Stimulated activated CD8-positive, alpha-beta memory T cell treated with anti-CD3 and anti-CD28 coated beads, Interleukin-7, amount 100 ng/mL, for 24 hours (primary cell): ENCODE measurements at places on chromosomes 11 and 22.

DNA sequence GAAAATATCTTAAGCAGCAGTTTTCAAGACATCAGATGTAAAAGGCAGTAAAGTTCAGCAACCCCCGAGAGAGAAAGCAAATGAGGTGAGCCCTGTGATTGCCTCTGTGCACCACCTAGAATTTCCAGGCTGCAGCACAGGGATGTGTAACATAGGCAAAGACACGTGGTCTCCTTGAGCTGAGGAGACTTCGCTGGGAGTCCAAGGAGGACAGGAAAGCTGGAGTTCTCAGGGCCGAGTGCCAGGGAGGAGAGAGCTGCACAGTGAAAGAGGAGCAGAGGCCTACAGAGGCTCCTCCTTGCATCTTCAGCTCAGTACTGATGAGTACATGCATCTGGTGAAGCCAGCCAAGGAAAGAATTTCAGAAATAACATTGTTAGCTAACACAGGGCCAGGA, 17.6 kb upstream of the TOLLIP start:
- DNase-seq: no peak

DNA sequence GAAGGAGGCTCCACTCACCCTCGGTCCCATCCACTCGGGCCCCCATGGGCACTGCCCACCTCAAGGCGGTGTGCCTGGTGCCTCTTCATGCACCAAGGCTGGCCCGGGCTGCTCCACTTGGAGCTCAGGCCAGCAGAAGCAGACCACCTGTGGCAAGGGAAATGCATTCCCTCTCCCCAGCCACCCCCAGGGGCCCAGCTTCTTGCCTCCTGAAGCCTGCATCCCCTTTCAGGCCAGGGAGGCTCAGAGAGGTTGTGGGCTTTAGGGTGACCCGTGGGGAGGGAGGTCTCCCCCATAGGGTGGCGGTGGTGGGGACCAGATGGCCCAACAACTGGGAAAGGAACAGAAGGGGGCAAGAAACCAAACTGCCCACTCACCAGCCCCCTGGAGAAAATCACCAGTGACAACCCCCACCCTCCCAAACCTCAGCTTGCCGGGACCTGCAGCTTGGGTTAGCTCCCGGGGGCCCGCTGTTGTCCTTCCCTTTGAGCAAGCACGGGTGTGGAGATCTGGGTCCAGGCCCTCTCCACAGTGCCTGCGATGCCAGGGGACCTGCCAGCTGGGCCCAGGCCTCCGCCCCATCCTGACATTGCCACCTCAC, 8.4 kb downstream of the CBX6 start:
- DNase-seq: no peak

GRCh38 chr22:39466228-39467006, 9.6 kb downstream of the MGAT3 start:
- no peak for DNase-seq

GRCh38 chr22:31080848-31081649, at the start of gene SMTN:
TSS of gene SMTN (plus strand) at chr22:31081318. CDS start at chr22:31083259, 1,941 bp downstream.
- DNase-seq: peak; percentile 76

DNA sequence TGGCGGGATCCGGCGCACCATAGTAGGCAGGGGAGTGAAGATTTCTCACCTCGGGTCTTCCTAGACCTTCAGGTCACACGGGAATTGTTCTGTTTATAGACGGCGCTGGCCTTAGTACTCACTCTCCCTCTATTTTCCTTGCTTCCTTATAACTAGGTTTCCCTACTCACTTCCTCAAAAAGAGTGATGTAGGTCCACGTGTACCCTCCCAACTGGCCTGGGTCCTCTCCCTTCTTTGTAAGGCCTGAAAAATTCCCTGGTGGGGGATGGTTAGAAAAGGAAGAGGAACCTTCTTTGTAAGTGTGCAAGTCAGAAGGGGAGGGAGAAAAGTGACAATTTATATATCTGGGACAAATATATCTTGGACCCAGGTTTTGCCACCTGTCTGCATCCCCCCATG, 2.9 kb upstream of the TMEM9B start:
- DNase-seq: no peak

- no peak for DNase-seq
Observed at GRCh38 chr11:72195518-72196270, 3.8 kb downstream of the FOLR1 start.

DNA sequence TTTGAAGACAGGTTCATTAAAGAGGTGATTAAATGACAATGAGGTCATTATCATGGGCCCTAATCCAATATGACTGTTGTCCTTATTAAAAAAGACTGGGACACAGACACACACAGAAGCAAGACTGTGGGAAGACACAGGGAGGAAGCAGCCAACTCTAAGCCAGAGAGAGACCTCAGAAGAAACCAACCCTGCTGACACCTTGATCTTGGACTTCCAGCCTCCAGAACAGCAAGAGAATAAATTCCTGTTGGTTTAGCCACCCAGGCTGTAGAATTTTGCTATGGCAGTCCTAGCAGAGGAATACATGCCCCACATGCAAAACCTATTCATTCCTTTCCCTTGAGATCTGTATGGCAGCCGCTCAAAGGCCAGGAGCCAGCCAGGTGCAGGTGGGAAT, 35.6 kb upstream of the CACNG2 start:
- DNase-seq: no peak

DNA sequence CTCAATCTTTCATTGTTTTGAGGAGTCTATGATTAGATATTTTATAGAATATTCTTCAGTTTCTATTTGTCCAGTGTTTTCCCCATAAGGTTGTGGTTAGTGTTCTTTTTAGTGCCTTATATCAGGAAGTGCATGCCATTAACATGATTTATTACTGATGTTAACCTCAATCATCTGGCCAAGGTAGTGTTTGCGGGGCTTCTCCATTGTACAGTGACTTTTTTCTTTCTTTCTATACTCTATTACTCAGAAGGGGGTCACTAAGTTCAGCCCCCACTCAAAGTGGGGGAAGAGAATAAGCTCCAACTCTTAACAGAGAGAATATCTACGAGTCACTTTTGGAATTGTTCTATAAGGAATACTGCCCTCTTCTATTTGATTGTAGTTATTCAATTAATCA, 415.8 kb downstream of the DYNC2H1 start:
- DNase-seq: no peak

GRCh38 chr22:35381424-35382009, 621 bp downstream of the HMOX1 start:
- no peak for DNase-seq

GRCh38 chr11:17508791-17509190, 32.1 kb upstream of the ABCC8 start:
- DNase-seq: no peak

DNA sequence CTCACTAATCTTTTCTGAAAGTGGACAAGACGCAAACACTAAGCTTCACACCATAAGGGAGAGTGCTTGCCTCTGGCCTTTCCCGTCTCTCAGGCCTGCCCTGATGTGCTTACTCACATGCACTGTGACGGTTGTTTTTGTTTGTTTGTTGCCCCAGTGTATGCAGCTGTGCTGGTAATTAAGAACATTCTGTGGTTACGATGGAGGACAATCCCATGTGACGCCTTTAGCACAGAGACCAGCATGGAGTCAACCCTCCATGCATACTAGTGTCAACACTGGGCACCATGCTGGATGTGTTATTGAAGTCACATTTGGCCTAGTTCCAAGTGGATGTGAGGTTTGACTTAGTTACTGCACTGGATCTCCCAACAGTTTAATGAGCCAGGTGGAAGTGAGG, 27.8 kb upstream of the CDON start:
- DNase-seq: no peak

GRCh38 chr11:9802291-9802861, 138.5 kb downstream of the SWAP70 start:
- DNase-seq: no peak

DNA sequence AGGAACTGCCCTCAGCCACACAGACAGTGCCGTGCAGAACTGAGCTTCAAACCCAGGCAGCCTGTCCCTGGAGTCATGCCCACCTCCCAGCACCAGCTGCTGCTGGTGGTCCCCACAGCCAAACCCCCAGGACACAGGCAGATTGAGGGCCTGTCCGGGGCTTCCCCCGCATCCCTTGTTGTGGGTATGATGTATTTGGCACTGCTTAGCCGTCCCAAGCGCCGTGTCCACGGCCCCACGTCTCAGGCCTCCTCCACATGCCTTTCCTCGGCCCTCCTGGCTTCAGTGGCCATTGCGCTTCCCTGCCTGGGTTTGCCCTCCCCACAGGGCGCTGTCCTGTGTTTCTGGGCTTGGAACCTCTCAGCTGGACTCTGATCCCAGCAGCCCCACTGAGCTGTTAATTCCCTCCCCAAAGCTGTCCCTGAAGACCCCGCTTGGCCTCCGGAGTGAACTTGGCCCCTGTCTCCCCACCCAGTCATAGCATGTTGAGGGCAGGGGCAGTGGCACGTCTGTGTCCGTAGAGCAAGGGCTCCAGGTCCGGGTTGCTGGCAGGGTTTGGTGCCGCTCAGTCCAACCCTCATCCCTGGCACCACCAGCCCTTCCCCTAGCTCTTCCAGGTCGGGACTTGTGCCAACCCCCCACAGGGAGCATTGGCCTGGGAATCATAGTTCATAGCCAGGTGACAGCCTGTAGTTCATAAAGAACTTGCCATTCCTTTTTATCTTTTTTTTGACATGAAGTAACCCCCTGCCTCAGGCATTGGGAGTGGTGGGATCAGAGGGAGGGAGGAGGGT, 34.5 kb upstream of the TEF start:
- no peak for DNase-seq

DNA sequence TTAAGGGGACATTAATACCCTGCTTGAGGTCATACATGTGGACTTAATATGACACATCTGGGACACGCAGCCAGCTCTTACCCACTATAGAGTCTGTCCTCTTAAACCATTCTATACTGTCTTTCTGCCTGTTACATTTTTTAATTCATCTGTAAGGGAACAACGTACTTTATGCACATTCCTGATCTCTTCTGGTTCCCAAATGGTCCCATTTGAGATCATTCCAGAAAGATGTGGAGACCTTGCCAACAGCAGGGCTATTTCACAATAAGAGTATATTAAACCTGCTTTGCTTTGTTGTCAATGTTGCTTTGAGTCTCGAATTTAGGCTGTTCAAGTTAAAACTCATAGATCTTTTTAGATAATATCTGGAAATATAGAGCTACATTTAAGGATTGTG, 332.2 kb upstream of the RAG2 start:
- no peak for DNase-seq

DNA sequence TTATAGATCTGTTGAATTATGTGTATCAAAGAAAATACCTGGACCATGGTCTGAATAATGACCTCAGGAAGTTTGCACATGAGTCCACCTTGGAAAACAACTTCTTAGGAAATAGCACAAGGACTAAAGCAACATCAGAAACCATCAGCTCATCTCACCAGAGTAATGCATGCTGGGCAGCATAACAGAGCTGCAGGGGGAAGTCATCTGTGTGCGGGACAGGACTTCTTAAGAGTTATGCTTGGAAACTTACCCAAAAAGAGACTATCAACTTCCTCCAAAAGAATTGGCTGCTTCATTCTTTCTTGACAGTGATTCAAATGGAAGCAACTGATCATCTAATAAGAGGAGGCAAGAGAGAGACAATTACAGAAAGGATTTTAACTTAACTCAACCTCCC, 2.5 kb downstream of the OR56B4 start:
- no peak for DNase-seq
